ENCODE measurements at places on chromosomes 4 and X. TPM values are rescaled to one million over a fixed set of nuclear protein-coding genes. Genes with fewer than 3 reads are reported as not detected.

Gene CASK
- polyA plus RNA-seq: 3.6 TPM

Gene NEIL3
- 0.29 TPM for polyA plus RNA-seq

Gene CHST7
- polyA plus RNA-seq: 2.9 TPM

Gene RASSF6
- 0.38 TPM for polyA plus RNA-seq

Gene PAGE1
- not detected for polyA plus RNA-seq

Gene LPAR4
- not detected for polyA plus RNA-seq

Gene TCEAL6
- polyA plus RNA-seq: not detected

Gene BRS3
- polyA plus RNA-seq: not detected

Gene NOCT
- 2.9 TPM for polyA plus RNA-seq

Gene XAGE2
- polyA plus RNA-seq: not detected

Gene CCDC149
- polyA plus RNA-seq: 2.6 TPM

Gene GAK
- polyA plus RNA-seq: 27.4 TPM

Gene BDH2
- polyA plus RNA-seq: 88.5 TPM

Gene GTPBP6
- polyA plus RNA-seq: 11.3 TPM

Gene GYG2
- 16.7 TPM for polyA plus RNA-seq

Gene DMRTC1B
- polyA plus RNA-seq: not detected

Gene GASK1B
- polyA plus RNA-seq: 1.3 TPM

Gene IRS4
- polyA plus RNA-seq: not detected

Gene HELT
- polyA plus RNA-seq: not detected

Gene PRDM8
- polyA plus RNA-seq: 0.14 TPM

Gene UGT2B17
- polyA plus RNA-seq: 4.7 TPM

Gene CCDC110
- polyA plus RNA-seq: 0.60 TPM

Gene FAM114A1
- polyA plus RNA-seq: 35.7 TPM

Gene TRPC3
- polyA plus RNA-seq: 0.06 TPM

Gene YY2
- polyA plus RNA-seq: 0.52 TPM

Gene RPL34
- polyA plus RNA-seq: 1,016 TPM

Gene SLC34A2
- 1.3 TPM for polyA plus RNA-seq

Gene MAGEB1
- not detected for polyA plus RNA-seq

Gene ERVMER34-1
- polyA plus RNA-seq: 0.02 TPM

Gene FMR1NB
- not detected for polyA plus RNA-seq

Gene SMR3B
- polyA plus RNA-seq: not detected

Gene MCF2
- 0.11 TPM for polyA plus RNA-seq

Gene PNMA6F
- not detected for polyA plus RNA-seq

Gene TLR2
- polyA plus RNA-seq: 5.6 TPM

Gene USP26
- polyA plus RNA-seq: not detected

Gene ADAMTS3
- polyA plus RNA-seq: not detected

Gene PPBP
- polyA plus RNA-seq: 2.1 TPM

Gene KIT
- polyA plus RNA-seq: 0.06 TPM

Gene MAGEC2
- polyA plus RNA-seq: not detected

Gene TBC1D1
- 15.6 TPM for polyA plus RNA-seq

Gene NPNT
- polyA plus RNA-seq: 2.3 TPM

Gene SSX2
- not detected for polyA plus RNA-seq

Gene MAGEA9B
- polyA plus RNA-seq: not detected

Gene OPHN1
- polyA plus RNA-seq: 0.17 TPM

Gene HTRA3
- polyA plus RNA-seq: 0.36 TPM

Gene DOK7
- 0.13 TPM for polyA plus RNA-seq

Gene CCKAR
- polyA plus RNA-seq: not detected

Gene NPY2R
- 0.04 TPM for polyA plus RNA-seq

Gene ADGRG4
- polyA plus RNA-seq: under 0.01 TPM

Gene PNMA5
- polyA plus RNA-seq: not detected

All from liver (tissue), 10 donors.